ENCODE measurements at places on chromosomes 16 and 17.

GRCh38 chr16:11868412-11868980 is 17.2 kb upstream of the RSL1D1 start:
- DNase-seq, result no peak

DNA sequence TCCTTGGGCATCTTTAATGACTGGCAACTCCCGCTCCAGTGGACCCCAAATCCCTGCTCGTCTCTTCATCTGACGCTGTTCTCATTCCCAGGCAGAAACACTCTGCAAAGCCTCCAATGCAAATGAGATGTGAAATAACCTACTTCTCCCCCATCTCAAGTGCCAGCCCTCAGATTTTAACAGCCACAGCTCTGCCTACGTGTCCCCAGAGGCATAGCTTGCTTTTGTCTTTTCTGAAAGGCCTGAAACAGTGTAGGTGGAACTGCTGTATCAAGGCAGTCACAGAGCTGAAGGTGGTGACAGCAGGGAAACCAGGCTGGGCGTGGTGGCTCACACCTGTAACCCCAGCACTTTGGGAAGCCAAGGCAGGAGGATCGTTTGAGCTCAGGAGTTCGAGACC is 14.7 kb downstream of the RPH3AL start:
- no peak for DNase-seq

- DNase-seq, result no peak
These were observed 2.1 kb downstream of the CMTM1 start for GRCh38 chr16:66568355-66568754.

GRCh38 chr17:35748341-35748841 is 4.6 kb downstream of the GAS2L2 start:
- DNase-seq, result no peak

Measured in GM23338 (cell line).